ENCODE measurements at places on chromosomes 2 and 18.

DNA sequence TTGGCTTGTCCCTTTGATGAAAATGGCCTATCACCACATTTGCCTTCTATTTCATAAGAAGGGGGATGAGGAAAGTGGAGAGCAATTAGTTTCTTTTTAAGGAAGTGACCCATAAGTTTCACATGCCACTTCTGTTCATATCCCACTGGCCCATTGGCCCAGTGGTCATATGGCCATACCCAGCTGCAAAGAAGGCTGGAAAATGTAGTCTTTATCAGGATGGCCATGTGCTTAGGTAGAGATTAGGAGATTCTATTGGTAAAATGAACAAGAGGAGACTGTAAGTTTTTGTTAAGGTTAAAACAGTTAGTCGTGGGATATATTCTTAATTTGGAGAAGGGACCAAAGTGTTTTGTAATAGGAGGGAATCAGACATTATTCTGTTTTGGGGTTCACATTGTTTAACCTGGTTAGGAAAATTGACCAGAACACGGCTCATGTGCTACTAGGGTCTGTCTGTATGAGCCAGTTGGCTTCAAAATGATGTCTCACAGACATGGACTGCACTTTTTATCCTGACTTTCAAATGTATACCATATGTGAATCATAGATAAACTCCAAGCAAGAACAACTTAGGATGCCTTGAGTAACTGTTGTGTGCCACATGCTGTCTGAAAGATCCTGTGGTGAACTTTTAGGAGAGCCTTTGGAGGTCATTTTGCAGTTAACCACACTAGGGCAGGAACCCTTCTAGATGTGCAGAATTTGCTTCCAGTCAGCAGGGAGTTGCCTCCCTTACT, 17.3 kb downstream of the PLCL1 start:
- DNase-seq = no peak

DNA sequence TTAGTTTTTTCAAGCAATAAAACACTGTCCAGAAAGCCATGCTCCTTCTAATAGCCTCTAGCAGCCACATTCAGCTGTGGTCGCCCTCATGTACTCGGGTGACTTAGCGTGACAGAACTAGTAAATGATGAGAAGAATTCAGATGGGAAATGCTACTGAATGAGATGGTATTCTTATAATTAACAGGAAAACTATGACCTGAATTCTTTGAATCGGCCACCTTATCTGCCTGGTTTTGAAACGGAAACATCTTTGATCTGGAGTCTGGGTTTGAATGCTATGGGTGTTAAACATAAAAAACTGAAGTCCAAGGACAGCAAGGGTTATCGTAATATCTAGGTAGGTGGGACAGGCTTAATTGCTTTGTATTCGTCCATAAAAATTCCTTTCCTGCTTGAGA, 138.8 kb upstream of the DNMT3A start:
- no peak for DNase-seq

DNA sequence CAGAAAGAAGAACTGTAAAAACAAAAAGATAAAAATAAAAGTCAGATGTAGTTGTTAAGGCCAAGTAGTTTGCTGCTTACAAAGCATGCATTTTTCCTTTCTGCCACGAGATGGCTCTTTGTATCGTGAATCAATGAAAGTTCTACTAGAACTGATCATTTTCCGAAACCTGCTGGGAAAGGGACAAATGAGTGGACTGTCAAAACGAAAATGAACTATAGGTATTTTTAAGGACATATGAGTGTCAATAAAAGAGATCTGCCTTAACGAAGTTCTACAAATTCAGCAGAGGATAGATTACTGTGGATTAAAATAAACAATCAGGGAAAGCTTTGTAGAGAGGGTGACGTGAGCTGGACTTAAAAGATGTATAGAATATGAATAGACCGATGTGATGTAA, 15.0 kb upstream of the ELOA2 start:
- DNase-seq = no peak

- DNase-seq = no peak
Measured at GRCh38 chr2:152415796-152416195, 80.8 kb downstream of the FMNL2 start.

DNA sequence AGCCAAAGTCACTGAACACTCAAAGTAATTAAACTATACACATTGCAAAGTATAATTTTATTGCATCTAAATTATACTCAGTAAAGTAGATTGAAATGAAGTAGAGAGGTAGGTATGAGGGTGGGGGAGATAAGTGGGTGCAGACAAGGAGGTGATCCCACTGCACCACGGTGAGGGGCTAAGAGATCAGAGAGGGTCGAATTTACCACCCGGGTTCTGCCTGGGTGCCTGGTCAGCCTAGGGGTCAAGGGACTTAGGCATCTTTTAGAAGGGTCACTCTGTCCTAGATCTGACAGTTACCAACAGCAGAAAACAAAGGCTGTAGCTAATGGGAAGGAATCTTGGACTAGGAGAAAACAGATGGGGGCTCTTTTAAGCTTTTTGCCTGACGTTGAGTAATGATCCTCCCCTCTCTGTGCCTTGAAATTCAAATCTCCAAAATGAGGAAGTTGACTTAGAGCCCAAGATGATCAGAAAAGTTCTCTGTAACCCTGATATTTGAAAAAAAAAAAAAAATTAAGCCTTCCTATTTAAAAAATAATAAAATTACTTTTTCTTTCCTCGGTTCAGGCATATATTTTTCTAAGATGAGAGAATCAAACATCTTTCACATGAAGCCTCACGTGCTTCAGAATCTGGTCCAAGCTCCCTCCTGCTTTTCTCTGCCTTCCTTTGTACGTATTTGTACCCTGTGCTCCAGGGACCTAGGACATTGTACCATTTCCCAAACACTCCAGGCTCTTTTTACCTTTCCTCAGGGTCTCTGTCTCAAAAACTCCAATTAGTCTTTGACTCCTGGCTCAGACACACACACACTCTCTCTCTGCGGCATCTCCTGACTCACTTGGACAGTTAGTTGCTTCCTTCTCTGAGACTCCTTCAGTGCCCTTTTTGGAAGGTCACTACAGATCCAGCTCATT, 353.9 kb downstream of the CYRIA start:
- no peak for DNase-seq

DNA sequence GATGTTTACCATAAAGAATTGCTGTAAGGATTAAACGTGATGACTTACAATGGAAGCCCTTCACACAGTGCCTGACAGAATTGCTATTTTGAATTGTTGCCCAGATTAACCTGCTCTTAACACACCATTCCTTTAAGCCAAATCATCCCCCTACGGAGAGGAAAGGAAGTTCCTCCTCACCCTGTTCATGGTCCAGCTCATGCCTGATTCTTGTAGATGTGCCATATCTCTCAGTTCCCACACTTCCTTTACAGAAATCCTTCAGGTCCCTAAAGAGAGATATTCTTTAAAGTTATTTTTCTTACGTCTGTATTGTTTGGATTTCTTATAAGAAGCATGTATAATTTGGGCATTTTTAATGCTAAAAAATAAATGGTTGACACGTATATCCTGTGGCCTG, 127.5 kb upstream of the DAPL1 start:
- DNase-seq = no peak

DNA sequence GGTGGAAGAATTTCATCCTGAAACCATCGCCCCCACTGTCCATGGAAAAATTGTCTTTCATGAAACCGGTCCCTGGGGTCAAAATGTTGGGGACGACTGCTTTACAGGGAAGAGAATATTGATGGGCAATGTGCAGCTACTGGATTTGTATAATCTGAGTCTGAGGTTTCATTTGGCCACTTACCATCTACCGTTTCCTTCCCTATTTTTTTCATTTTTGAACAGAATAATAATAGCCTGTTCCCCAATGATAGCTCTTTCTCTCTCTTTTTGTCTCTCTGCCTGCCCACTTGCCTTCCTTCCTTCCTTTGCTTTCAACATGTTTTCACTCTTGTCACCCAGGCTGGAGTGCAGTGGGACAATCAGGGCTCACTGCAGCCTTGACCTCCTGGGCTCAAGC, 78.3 kb upstream of the TLK1 start:
- no peak for DNase-seq

- no peak for DNase-seq
Measured at GRCh38 chr2:25977768-25978167, 4.5 kb downstream of the KIF3C start.

- DNase-seq = no peak
Measured at GRCh38 chr2:169090133-169090820, 20.9 kb downstream of the DHRS9 start.

DNA sequence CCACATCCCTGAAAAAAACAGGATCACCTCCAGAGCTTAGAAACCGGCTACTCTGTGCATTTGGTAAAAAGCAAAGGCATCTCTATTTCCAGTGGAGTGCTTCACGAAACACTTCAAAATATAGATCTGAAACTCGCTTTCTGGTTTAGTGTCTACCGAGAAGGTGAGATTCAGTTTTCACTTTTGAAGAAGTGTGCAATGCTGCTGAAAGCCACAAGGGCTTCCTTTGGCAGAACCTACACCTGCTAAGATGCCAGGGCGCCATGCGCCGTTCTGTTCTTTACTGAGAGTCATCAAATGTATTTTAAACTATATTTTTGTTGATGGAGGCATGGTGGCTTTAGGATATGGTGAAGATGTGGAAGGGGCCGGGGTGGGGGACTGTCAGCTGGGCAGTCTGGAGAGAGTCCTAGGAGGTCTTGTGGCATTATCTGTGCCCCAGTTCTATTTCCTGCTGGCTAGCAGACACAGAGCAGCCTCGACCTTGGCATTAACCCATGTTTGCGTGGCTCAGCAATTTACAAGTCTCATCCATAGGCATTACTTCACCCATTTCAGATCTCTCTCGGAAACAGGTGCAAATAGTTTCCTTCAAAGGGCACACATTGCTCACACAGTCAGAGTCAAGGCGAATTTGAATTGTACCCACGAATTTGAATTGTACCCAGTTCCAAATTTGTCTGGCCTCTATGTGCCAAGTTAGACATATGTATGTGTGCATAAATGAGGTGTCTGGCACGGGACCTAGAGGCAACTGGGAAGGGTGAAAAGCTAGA, 46.7 kb upstream of the KCNF1 start:
- DNase-seq = no peak

GRCh38 chr2:241112046-241112445, 10.0 kb upstream of the MTERF4 start:
- no peak for DNase-seq

DNA sequence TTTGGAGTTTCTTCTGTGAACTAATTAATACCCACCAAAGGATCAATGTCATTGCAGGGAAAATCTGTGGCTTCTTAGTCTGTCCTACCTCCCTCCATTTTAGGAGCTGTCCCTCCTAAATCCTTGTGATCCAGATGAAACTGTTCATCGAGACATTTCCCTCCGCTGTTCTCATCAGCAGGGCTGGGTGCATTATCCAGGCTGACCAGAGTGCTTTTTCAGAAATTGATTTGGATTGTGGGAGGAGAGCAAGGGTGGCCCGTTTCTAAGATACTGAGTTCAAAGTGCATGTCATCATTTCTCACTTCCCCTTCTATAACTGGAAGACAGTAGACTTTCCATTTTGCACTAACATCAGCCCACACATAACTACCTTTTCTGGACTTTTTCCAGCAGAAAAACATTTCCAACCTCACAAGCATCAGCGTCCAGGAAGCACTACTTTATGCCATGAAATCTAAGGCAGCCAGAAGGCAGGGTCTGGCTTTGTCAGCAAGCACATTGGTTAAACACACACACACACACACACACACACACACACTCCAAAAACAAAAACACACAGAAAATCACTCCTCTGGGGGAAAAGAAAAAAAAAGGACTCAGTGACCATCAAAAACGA, 94.1 kb downstream of the ANKRD44 start:
- no peak for DNase-seq

GRCh38 chr2:33425161-33425560, 51.3 kb upstream of the RASGRP3 start:
- DNase-seq = no peak

DNA sequence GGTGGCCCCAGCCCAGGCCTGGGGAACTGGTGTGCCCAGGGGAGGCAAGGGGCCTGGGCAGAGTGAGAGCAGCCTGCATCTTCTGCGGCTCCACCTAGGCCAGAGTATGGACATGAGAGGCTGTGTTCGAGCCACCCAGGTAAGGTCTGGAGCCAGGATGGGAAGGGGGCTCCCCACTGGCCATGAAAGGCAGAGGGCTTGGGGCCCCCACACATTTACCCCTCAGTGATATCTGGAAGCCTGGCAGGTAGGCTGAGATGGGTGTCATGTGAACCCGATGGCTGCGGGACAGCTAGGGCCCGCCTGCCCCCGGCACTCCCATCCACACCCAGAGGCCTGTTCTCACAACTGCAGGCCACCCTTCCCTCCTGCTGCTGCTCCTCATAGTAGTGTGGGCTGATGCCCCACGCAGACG, 13.2 kb downstream of the ADRA2B start:
- DNase-seq = no peak

- no peak for DNase-seq
Measured at GRCh38 chr18:33469699-33470098, 29.2 kb upstream of the CCDC178 start.

- DNase-seq = no peak
Measured at GRCh38 chr2:200438251-200438650, 71.6 kb downstream of the KCTD18 start.

DNA sequence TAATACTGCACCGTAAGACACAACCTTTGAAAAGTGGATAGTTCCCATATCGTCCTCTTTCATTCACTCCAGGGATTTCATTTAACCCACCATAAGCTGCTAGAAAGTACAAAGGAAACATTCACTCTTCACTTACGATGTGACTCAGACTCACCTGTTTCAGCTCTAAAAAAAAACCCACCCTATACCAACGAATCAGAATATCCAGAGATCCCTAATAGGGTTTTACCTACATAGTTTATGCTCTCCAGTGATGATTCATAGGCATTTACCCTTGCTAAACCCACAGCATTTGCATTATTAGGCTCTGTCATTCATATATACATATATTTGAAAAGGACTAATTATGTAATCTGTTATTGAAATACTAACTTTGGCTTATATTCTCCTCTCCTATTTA, 60.2 kb downstream of the PRPF40A start:
- DNase-seq = no peak

DNA sequence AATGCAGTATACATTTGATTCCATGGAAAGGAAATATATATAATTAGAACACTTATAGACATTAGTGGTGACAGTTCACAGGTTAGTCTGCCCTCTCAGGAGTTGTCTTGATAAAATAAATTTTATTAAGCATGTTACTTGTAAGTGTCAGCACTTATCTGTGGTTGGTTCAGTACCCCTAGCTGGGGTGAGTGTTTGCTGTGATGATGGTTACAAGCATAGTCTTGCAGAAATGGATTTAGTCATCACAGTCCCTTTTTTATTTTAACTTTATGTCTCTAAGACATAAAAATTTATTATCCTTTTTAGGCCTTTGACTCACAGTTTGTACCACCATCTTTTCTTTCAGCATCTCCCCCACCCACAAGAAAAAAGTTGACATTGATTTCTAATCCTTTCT, 52.1 kb downstream of the NCK2 start:
- no peak for DNase-seq
